A673 (cell line): ENCODE measurements at places on chromosomes 16 and 17. TPM values are rescaled to one million over a fixed set of nuclear protein-coding genes. Genes with fewer than 3 reads are reported as not detected.

The MARF1 gene
- 71.6 and 75.9 TPM in 2 replicates for total RNA-seq

The CCL14 gene
- total RNA-seq: not detected in 2 replicates

DNA sequence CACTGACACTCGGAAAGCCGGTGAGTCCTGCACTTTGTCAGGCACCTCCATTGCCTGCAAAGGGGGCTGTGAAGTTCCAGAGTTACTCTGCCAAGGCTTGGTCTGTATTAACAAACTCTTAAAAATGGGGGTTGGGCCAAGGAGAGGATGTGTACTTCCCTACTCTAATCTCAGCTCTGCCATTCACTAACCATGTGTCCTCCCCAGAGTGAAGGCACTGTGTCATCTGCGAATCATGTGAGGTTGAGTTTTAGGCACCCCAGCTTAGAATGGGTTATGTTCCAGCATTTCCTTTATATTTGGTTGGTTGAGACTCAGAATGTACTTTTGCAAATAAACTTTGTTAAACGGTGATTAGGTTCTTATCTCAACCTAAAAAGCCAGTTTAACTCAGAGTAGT is 24.9 kb downstream of the ERCC4 start:
- DNase-seq: no peak

DNA sequence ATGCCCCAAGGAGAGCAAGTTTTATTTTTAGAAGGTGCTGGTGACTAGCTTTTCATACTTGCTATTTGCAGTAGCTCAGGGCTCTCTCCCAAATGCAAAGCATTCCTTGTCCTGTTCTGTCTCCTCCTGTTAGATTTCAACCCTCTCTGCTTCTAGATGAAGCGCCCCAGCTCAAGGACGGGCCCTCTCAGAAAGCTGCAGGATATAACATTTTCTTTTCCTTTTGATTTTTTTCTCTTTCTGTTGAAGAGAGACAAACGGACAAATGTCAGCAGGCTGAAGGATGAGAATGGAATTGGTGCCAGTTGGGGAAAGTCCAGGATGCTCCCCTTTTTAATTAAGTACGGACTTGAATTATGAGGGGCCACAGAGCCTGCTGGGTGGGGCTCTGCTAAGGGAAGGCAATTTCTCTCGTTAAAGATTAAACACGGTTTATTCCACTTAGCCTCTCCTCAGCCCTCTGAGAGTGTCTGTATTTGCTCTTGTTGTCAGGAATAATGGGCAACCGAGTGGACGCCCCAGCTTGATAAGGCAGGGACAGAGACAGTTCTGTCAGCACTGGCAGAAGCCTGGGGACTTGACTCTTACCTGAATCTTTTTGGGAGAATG is 6.2 kb upstream of the ETV4 start:
- no peak for DNase-seq

GRCh38 chr16:85332175-85332574 is 219.9 kb upstream of the CIBAR2 start:
- DNase-seq: no peak

DNA sequence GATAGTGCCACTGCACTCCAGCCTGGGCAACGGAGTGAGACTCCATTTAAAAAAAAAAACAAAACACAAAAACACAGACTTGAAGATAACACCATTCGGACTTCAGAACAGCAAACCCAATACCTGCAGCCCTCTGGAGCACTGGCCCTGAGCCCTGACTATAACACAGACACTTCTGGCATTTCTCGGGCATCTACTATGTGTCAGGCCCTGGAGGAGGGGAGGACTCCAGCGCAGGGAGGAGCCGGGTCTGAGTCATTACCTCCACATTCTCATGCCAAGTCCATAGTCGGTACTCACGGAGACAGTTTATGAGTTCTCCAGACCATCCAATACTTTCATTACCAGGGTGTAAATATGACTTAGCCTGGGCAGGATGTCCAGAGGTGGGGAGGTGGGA is 48.8 kb downstream of the PITPNM3 start:
- DNase-seq: no peak

- no peak for DNase-seq
Observed at GRCh38 chr16:67053767-67054334, 24.9 kb downstream of the CBFB start.

DNA sequence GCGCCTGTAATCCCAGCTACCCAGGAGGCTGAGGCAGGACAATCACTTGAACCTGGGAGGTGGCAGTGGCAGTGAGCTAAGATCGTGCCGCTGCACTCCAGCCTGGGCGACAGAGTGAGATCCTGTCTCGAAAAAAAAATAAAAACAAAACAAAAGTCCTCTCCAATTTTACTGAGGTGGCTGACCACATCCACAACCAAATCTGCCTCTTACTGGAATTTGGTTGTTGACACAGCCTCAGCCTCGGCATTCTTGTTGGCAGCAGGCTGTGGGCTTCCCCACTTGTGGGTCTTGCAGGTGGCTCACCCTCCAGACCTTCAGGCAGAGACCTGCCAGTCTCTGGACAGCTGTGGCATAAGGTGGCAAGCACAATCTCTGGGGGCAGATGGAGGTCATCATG is 15.6 kb downstream of the B4GALNT2 start:
- DNase-seq: no peak

GRCh38 chr17:58331815-58332777 is 3.5 kb upstream of the TSPOAP1 start:
- no peak for DNase-seq

- DNase-seq: no peak
Observed at GRCh38 chr17:65433592-65433991, 127.9 kb downstream of the AXIN2 start.

The HP gene
- total RNA-seq: not detected in 2 replicates

The C17orf113 gene
- total RNA-seq: 0.41 and 0.72 TPM in 2 replicates

DNA sequence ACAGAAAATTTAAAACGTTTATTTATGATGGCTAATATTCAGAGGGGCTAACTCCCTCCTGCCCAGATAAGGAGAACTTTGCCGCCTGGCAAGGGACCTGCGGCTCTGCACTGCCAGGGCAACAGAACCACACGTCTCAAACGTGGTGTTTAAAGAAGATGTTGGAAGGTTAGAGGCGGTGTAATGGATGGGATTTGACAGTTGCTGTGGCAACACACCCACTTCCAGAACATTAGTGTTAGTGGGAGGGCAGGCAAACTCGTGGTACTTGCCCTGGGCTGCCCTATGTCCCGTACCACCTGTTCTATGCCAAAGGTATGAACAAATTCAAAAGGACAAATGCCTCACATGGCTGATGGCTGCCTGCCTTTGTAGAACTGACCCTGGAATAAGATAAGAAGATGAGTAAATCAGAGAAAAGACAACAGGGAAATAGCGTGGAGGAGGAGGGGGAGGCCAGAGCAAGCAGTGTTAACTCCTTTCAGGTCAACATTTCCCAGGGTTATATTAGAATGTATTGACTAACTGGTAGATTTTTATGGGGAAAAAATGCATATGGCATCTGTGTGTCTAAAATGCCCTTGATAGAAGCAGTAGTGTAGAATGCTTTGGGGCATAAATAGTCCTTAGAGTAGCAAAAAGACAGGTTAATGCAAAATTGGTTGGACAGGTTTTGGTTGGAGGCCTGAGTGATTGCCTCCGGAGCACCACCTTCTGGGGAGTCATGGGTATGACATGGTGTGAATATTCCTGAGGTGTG is 30.8 kb downstream of the HLF start:
- peak; percentile 78 for DNase-seq

DNA sequence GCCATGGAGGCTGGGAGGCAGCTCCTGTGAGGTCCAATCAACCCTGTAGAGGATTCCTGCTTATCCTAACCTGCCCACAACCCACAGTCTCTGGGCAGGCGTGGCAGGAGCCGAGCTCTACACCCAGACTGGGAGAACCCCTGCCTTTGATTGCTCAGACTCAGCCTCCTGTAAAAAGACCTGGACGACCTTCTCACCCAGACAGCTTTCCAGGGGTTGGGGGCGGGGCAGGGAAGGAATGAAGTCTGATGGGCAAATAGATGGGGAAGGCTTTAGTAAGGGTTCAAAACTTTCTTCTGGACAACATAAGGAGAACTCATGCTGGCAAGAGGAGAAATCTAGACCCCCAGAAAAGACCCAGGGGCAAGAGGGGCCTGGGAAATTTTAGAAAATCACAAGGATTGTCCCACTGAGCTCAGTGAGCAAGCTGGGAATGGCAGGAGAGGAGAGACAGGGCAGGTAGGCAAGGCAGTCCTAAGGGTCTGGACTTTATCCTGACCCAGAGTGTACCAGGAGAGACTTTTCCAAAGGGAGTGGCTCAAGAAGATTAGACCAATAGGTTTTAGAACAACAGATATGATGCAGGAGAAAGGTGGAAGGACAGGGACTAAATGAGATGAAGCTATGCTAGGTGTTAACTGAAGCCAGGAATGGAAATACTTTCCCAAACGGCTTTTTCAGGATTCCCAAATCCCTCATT is 70.8 kb downstream of the TMEM132E start:
- DNase-seq: no peak

The PABPN1L gene
- not detected in 2 replicates for total RNA-seq

DNA sequence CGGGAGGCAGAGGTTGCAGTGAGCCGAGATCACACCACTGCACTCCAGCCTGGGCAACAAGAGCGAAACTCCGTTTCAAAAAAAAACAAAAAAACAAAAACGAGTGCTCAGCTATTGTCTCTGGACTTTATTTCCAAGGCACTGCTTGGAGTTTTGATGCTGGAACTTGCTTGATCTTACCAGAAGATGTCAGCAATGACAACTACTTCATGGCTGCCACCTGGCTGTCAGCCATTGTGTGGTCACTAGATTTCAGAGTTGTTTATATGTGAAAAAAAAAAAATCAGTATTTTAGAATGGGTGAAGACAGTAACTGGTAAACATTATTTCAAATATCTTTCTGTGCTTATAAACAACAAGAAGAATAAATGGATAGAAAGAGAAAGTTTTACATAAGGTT is 26.3 kb upstream of the OR4D1 start:
- DNase-seq: peak; percentile 45

GRCh38 chr16:73432850-73433730 is 385.2 kb upstream of the ZFHX3 start:
- DNase-seq: no peak

The C16orf92 gene
- total RNA-seq: not detected in 2 replicates

DNA sequence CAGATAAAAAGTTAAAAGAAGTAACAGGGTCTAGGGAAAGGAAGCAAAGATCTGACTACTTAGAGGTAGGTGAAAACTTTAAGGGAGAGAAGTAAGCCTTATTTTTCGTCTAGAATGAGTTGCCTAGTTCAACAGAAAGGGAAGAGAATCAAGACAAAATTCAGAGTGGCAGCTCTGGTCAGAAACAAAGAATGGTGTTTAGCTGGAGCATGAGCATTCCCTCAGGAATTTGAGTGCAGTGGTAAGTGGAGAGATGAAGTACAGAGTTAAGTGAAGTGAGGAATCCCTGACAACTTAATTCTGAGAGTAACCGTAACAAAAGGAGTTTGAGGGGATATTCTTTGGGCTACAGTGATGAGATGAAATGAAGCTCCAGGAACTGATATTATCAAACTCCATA is 11.5 kb downstream of the SMG6 start:
- no peak for DNase-seq

DNA sequence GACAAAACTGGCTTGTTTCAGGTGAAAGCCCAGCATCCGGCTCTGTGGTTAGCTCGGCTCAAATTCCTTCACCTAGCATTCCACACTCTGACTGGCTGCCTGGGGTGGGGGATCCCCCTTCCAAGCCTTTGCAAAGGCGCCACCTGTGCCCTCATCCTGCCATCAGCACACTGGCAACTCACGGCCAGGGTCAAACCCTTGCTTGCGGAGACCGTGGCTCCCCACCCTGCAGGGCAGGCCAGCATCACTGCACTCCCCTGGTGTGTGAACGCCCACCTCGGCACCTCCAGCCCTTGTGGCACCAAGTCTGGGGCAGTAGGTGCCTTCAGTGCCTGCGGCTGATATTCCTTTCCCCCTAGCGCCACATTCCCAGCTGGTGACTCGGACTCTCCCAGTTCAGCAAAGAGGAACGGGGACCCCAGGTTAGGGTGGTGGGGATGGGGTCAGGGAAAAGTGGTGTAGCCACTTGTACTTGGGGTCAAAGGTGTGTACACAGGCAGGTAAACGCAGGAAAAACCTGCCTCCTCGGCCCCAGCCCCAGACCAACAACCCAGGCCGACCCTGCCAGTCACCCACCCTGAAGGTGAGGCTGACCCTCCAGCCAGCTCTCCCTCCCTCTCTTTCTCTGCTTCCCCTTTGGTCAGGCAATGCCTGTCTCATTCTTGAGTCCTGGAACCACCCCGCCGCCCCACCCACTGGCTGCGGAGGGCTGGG is 1.1 kb downstream of the FLII start:
- DNase-seq: no peak

The TBC1D3G gene
- total RNA-seq: not detected in 2 replicates

GRCh38 chr17:74987909-74988711 is 678 bp downstream of the CDR2L start:
- peak; percentile 63 for DNase-seq

GRCh38 chr16:81151648-81152310 is 55.6 kb upstream of the GCSH start:
- DNase-seq: no peak

DNA sequence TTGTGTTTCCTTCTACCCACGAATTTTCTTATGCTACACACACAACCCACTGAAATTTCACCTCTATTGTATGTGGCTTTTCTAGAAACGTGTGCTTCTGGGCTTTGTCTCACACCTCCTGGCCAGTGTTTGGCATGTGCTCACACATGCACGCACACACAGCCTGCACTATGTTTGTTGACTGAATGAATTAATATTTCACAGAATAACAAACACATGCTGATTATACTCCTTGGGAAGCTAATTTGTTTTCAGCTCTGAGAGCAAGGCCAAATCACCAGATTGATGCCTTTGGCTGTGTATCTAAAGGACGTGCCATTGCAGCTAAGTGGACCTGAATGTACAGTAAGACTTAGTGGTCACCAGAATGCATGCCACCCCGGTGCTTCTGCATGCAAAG is 210.7 kb downstream of the WWOX start:
- no peak for DNase-seq

DNA sequence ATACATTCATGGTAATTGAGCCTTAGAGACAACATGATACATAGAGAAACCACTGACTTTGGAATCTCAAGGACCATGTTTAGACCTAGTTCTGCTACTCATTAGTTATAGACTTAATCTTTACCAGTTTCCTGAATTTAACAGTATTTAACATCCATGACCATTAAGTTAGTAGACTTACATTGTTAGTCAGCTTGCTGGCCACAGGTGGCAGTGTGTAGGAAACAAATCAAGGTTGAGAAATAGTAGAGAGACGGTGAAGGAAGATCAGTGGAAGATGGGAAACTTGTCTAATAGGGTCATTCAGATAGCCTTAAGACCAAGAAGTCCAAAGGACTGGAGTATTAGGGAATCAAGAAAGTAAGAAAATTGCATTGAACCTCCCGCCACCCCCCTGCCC is 31.0 kb downstream of the OMG start:
- DNase-seq: peak; percentile 3

The UNC45B gene
- not detected in 2 replicates for total RNA-seq

DNA sequence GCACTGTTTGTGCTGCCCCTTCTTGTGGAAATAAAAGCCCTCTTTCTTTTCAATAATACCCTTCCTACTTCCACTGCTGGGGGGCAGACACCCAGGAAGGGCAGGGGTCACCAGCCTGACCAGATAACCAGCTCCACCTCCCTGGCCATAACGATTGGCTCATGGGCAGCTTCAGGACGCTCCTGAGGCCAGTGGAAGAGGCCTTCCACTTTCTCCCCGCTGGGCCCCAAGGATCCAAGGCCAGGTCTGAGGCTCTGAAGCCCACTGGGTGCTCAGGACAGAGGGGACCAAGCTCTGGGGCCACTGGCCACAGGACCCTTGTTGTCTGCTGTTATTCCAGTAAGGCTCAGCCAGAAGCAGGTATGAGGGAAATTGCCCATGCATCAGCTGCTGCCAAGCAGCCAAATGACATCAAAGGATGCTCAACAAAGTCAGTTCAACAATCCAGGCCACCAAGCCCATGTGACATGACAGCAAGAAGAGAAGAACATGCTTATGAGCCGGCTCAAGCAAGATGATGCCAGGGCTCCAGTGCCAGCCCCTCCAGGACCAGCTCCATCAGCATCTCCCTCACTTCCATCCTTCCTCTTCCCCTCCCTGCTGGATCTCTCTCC is 238.8 kb downstream of the ZNF423 start:
- no peak for DNase-seq

The COPZ2 gene
- 2.3 TPM in 1 of 2 replicates, not detected in the other for total RNA-seq
